ENCODE measurements at places on chromosomes 5 and 9.

DNA sequence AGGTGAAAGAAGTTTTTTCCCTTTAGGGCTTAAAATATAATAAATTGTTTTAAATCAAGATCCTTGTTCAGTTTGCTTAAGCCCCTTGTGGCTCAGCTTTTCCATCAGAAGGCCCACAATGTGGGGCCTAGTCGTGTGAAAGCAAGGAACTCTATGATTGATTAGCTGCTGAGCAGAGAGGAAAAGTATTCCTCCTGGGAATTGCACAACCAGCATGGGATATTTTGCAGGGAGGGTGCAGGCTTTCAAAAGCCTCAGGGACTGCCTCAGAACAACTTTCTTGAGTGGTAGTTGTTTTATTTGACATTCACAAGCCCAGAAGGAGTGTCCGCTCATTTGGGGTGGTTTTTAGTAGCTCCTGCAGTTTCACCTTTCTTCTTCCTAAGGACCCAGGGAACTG lies 19.8 kb downstream of the TTC23L start:
- peak; percentile 15 for DNase-seq

DNA sequence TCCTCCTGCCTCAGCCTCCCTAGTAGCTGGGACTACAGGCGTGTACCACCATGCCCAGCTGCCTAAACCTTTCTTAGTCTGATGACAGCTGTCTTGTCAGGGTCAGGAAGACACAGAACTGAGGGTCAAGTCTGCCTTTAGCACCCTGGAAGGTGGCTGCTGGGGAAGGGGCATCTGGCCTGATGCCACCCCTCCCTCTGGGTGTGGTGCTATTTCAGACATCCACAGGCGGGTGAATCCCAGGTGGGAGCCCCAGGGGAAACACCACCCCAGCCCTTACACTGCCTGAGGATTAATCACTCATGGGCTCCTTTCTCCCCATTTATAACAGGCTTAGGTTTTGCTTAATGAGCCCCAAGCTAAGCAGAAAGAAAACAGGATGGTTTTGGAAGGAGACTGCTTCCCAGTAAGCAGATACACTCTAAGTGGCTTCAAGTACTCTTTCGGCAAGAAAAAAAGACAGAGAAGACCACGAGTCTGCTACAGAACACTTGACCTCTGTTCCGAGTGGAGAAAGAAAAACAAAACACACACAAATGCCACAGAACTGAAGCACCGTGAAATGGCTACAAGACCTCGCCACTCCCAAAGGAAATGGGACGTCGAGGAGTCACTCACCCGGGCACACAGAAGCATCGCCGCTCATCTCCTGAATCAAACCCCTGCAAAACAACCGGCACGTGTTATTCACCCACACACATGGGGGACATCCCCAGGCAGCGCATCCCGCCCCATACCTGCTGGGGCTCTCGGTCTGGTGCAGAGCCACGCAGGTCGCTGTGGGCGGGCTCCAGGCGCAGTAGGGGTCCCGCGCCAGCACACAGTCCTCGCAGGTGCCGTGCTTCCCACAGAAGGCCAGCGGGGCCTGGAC lies 62.4 kb downstream of the SECISBP2 start:
- no peak for DNase-seq

DNA sequence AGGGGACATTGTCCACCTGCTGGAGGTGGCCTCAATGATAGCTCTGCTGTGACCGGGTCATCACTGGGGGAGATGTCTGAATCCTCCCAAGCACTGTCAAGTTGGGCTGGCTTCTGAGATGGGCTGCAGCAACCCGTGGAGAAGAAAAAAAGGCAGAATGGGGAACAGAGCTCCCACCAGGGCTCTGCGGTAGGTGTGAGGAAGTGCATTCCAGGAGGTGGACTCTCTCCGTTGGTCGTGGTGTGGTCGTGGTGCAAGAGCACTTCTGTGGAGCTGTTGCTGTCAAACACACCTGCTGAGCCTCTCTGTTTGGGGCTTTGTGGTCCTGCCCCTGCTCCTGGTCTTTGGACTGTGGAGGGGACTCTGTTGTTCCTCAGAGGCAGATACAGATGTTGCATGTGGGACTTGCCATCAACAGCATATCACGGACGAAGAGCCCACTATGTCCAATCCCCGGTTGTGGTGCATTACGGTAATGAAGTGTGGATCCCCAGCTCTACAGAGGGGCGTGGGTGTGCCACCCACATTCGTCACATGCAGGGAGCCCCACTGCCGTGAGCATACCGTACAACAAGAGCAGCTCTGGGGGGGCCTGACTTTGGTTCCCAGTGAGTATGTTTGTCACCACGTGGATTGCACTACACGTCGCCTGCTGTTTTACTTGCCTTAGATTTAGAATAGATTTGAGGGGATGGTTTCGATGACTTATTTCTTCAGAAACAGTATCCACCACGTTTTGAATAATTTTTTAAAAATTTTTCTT lies 36.0 kb upstream of the PITX1 start:
- DNase-seq: no peak

DNA sequence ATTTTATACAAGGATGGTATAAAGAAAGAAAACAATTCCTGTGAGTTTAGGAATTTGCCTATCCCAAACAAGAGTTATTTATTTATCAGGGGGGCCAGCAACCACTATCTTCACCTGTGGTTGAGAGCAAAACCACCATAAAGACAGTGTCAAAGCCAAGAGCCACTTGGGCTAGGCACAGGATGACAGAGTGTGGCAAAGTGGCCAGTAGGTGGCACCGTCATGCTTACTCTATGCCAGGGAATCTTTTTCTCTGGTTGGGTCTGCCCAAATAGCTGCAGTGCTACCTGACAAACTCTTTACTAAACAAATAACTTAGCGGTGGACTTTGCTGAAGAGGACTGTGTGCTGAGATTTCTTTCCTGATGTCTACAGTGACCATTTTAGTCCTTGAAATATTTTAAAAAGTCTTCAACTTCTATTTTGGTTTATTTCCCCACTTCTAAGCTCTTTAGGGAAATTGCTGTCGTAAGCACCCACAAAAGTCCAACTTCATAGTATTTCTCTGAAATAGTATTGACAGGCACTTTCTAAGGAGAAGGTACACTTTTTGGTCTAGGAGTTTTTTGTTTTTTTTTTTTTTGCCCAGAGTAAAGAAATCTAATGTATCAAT lies 285.0 kb downstream of the RFX3 start:
- DNase-seq: peak; percentile 45

GRCh38 chr5:138981131-138981530 lies 106.0 kb upstream of the LRRTM2 start:
- no peak for DNase-seq

DNA sequence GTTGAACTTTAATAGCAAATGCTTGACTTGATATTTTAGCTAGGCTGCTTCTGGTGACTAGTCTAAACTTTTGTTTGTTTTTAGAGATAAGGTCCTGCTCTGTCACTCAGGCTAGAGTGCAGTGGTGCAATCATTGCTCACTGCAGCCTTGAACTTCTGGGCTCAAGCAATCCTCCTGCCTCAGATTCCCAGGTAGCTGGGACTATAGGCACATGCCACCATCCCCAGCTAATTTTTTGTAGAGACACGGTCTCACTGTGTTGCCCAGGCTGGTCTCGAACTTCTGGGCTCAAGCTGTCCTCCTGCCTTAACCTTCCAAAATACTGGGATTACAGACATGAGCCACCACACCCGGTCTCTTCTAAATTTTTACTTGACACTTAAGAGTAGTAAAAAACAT lies 20.7 kb downstream of the CDC37L1 start:
- DNase-seq: no peak

DNA sequence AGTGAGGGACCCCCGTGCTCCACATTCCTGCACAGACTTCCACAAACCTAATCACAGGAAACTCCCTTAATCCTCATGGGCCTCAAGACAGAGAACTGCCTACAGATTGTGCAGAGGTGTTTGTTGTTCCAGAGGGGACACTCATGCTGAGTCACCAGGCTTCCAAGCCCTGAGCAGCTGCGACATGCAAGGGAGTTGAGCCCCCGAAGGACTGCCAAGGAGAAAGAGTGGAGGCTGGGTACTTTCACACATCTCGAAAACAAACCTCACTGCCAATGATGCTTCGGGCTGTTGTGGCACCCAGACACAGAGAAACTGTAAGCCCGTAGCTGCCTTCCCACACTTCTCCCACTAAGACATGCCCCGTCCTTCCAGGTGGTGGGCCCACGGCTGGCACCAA lies 480.8 kb downstream of the CDH12 start:
- DNase-seq: no peak

DNA sequence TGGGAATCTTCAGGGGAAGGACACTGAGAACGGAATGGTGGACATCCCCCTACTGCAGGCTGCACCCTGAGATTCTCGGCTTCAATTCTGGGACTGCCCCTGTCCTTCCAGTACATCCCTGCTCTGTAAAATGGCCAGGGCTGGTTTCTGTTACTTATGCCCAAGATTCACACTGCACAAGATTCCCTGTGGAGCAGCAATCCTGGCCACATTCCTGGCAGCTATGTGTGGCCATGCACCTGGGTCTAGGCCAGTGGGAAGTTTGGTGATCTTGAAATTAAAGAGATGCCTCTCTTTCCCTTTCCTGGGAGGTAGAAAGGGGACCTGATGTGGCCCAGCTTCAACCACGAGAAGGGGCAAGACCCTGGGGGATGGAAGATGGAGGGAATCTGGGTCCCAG lies 27.6 kb downstream of the WHRN start:
- DNase-seq: no peak

GRCh38 chr5:68193481-68194036 lies 22.0 kb upstream of the PIK3R1 start:
- no peak for DNase-seq

DNA sequence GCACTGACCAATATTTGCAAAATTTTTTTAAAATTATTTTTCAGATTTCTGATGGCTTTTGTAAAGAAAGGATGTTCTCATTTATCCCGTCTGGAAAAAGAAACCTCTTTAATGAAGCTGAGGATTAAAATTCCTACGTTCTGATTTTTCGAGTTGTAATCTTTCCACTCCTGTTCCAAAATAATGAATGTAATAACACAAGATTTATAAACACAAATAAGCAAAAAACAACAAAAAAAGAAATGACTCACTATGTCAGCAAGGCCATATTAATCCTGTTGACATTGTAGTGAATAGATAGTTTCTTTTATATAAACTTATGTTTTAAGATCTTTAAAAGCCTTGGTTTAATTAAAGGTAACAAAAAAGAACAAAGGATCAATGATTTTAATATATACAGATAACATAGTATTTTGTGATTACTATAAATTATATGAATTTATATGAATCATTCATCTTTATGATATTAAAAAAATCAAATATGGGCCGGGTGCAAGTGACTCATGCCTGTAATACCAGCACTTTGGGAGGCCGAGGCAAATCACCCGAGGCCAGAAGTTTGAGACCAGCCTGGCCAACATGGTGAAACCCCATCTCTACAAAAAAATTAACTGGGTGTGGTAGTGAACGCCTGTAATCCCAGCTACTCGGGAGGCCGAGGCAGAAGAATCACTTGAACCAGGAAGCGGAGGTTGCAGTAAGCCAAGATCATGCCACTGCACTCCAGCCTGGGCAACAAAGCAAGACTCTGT lies 336.6 kb upstream of the DAB2 start:
- DNase-seq: no peak

DNA sequence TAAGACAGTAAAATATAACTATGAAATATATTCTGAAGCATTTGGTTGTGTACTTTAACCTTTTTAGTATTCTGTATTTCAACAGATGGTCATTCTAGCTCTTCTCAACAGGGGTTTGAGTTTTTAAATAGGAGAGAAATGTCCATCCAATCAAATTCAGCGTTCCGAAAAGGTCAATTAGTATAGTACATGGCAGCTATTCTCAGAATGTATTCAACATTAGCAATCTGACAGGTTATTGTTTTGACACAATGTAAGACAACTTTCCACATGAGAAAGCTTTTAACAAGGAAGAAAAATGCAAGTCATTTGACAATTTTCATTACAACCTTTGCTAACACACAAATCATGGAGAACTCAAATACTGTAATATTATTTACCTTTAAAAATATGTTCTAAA lies 996.3 kb upstream of the CDH10 start:
- DNase-seq: no peak

GRCh38 chr9:137411260-137411644 lies 11.7 kb downstream of the EXD3 start:
- DNase-seq: no peak

DNA sequence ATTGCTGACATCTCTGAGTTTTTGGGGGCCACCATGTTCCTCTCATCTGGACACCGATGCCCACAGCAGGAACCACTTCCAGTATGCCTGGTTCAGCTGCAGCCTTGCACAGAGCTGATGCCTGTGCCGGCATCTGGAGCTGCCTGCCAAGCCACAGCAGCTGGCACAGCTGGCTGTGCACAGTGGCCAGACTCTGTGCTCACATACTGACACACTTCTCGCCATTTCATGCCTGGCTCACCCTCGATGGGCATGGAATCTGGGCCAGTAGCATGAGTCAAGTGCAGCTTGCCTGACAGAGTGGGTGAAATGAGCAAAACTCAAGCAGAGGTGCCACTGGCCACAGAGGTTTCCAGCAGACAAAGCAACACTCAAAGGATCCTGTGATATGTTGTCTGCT lies 863.4 kb downstream of the DNAH5 start:
- DNase-seq: no peak

DNA sequence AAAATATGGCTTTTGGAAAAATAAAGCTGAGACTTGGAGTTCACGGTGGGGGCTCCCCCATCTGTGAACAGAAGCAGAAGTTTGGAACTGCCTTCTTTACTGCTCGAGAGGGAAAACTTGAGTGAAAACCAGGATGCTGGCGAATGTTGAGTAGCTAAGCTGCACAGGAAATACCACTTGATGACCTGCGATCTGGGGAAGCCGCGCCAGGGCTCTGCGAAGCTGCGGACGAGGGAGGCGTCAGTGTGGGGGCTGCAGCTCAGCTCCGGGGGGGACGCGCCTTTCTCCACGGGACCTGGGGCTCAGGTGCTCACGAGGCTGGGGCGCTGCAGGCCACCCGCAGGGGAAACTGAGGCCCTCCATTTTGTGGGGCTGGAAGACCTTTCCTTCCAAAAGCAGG lies 62.3 kb downstream of the TENT4A start:
- no peak for DNase-seq

DNA sequence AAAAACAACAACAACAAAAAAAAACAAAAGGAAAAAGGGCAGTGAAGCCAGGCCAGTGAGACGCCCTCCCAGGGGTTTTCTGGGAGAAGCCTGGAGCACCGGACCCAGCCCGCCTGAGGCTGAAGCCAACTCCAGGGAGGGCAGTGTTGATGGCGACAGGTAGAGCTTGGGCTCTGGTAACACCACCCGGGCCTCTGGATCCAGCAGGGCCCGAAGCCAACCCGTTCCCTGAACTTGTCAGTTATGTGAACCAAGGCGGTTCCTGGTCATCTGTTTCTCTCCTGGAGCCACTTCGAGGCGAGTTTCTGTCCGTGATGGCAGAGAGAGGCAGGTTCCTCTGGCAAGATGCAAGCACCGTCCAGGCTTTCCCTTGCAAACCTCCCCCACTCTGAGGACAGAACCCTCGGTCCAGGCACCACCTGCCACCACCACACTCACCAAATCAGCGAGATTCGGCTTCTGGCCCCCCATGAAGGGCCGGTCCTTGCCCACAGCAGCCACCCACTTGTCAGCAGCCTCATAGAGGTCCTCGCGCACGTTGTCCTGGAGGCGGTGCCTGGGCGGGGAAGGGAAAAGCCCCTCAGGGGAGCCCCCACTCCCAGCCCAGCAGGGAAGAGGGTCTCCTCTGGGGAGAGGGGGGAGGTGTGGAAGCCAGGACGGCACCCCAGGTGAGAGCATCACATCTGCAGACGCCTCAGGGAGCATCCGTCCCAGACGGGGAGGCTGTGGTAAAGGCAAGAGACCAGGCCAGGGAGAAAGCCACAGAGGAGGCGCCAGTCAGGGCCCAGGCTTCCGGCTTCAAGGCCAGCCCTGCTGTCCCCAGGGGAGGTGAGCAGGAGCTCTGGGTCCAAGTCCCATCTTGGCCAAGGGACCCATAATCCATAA lies 5.4 kb downstream of the PTGES2 start:
- DNase-seq: no peak

Measured in foreskin fibroblast (primary cell).